Transverse colon (tissue), 4 donors: ENCODE measurements at places on chromosomes 2 and 18. TPM values are rescaled to one million over a fixed set of nuclear protein-coding genes. Genes with fewer than 3 reads are reported as not detected.
A peak's percentile ranks its signal among the peaks of the same experiment; 100 is the strongest.

ADI1 gene
- 91.3 TPM for total RNA-seq

SERPINB2 gene
- total RNA-seq = 48.3 TPM

MDH1B gene
- total RNA-seq = 0.55 TPM

CFC1B gene
- total RNA-seq = not detected

FABP1 gene
- total RNA-seq = 1,233 TPM

CNDP2 gene
- 150 TPM for total RNA-seq

ABCG5 gene
- total RNA-seq = not detected

ABI2 gene
- 11.2 TPM for total RNA-seq

TRIM43 gene
- total RNA-seq = not detected

SCN7A gene
- 20.7 TPM for total RNA-seq

DNA sequence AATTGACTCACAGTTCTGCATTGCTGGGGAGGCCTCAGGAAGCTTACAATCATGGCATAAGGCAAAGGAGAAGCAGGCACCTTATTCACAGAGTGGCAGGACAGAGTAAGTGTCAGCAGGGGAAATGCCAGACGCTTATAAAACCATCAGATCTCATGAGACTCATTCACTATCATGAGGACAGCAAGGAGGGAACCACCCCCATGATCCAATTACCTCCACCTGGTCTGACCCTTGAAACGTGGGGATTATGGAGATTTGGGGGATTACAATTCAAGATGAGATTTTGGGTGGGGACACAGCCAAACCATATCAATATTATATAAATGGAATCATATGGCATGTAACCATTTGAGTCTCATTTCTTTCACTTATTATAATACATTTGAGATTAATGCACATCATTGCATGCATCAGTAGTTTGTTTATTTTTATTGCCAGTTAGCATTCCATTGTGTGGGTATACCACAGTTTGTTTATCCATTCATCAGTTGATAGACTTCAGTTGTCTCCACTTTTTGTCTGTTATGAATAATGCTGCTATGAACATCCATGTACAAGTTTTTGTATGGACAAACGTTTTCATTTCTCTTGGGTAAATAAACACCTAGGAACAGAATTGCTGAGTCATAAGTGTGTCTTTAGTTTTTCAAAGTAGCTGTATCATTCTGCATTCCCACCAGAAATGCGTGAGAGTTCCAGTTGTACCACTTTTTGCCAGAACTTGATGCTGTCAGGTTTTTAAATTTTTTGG, 5.8 kb upstream of the SRBD1 start:
- no peak for DNase-seq

- DNase-seq = peak; percentile 49
Observed at GRCh38 chr2:98730707-98731040, 258 bp downstream of the MGAT4A start.

DNA sequence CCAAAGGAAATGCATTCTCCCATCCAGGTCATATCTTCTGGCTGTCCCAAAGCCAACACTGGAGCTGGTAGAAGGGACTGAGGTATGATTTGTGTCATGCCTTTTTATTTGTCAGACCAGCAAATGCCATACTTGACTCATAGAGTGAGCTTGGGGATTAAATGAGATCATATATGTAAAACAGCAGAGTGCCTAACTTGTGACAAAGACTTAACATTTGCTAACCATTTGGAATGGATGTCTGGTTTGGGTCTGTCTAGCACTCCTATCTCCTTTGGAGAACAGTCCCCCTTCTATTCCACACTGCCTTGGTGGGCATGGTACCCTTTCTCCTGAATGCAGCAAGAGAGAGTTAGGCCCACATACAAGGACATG, 128.5 kb upstream of the LGALSL start:
- no peak for DNase-seq

- DNase-seq = no peak
Observed at GRCh38 chr2:54423213-54423612, 32.9 kb upstream of the SPTBN1 start.

DNA sequence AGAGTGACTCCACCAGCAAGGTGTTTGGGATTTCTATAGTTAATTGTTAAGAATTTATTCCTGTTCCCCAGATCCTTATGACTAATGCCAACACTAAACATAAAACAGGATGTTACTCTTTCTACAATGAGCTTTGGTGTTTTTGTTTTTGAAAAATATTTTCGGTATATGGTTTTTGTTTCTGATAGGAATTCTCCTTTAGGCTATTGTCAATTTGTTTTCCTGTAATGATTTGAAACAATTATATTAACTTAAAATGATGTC, 182.6 kb downstream of the AGAP1 start:
- no peak for DNase-seq

DNA sequence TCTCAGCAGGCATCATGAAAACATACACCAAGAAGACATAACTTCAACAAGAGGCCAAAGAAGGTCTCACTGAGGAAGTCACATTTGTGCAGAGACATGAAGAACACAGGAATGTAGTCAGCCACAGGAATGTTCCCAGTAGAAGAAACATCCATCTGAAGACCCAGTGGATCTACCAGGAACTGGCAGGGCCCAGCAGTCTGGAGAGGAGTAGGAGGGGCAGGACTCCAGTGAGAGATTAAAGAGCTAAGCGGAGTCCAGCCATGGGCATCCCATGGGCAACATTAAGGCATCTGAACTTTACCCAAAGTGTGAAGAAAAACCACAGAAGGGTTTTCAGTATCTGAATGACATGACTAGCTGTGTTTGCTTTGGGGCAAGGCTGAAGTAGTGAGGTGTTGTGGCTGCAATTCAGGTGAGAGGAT, 103.1 kb downstream of the UPP2 start:
- DNase-seq = no peak

DNA sequence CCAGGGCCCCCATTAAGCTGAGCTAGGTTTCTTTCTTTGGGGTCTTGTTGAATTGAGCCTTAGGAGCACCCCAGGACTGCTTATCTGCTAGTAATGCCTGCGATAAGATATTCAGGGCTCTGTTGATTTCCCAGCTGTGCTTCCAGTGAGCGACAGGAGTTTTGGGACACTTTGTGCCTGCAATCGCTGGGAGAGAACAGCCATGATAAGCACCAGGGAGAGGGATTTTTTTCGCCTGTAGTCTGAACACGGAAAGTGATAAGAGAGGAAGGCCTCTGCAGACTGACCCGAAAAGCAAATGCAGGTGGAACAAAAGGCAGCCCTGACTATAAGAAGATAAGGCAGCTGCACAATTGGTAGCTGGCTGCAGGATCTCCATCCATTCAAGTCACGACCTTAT, 244.3 kb downstream of the CNTNAP5 start:
- no peak for DNase-seq

- DNase-seq = no peak
Observed at GRCh38 chr2:196711625-196712024, 72.1 kb downstream of the CCDC150 start.

GRCh38 chr2:225041851-225042799, at the start of gene DOCK10:
Gene DOCK10, minus strand, starts transcription at chr2:225042468. Its CDS starts 94 bp downstream, at chr2:225042374.
- peak; percentile 24 for DNase-seq

- no peak for DNase-seq
Observed at GRCh38 chr2:142075826-142076225, 55.0 kb downstream of the LRP1B start.

DNA sequence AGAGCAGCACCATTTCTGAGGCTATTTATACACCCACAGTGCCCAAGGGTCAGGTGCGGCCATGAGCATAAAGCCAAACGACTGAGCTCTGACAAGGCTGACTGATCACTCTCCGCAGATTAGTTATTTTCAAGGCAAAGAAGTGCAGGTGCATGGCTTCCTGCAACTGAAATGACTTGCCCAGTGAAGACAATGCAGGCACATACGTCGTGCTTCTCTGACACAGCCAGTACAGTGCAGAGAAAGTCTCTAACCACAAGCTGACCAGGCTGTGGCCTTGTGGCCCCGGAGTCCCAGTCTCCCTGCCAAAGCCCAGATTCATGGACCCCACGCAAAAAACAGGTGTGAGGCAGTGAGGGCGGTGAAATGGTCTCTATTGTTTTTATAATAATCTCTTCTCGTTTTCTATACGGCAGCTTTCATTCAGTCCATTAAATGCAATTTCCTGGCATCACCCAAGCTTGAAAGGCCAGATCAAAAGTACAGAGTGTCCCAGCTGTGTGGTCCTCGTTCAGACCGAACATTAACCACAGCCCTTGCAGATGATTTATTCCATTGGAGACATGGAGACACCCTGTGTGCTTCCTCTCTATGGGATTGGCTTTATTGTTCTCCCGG, 447.0 kb upstream of the ID2 start:
- DNase-seq = no peak

- no peak for DNase-seq
Observed at GRCh38 chr18:32173654-32174053, 16.2 kb upstream of the MEP1B start.

DNA sequence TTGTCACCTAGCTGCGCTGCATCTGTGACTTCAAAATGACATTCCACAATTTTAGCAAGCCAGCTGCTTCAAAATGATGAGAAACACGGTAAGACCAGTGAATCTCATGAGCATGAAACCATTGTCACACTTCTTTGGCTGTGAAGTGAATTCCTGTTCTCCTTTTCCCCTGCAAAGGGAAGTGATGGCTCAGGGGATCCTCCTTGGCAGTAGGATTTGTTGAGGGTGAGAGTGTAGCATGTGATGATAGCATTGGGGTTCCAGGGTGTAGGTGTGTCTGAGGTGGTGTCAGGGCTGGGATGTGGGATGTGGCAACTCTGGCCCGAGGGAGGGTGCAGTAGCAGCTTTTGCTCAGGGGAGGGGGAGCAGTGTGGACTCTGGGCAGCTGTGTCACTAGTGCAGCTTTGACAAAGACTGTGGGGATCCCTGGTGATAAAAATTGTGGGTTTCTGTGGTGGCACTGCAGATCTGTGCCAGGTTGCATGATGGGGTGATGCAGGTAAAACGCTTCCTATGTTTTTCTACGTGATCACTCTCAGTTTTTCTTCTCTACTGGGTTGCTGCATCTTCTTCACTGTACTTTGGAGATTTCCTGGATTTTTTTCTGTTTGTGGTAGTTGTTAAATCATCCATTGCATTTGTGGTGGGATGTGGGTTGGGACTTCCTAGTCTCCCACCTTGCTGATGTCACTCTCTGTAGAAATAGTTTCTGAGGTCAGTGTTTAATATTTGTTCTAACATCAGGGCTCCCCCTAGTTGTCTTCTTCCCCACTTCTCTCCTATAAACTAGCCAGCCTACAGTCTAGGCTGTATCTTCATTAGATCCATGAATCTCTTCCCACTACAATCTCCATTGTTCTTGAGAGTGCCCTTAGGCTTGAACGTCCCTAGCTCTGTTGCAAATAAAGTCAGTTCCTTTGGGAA, 107.0 kb downstream of the ACTR3 start:
- DNase-seq = no peak

DNA sequence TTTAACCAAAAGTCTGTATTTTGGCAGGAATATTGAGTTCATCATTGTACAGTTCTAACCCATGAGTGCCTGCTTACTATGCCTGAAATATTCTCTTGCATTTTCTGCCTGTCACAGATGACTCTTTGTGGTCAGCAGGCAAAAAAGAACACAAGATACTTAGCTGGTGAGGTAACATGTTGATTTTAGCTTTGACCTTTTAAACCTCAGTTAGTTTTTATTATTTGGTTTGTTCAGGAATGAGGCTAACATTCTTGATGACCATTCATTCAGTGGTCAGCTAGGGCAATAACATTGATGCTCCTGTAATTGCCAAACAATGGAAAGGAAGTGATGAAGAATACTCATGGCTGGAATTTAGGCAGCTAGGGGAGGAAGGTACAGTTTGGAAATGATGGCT, 491.2 kb downstream of the PIK3C3 start:
- no peak for DNase-seq

DNA sequence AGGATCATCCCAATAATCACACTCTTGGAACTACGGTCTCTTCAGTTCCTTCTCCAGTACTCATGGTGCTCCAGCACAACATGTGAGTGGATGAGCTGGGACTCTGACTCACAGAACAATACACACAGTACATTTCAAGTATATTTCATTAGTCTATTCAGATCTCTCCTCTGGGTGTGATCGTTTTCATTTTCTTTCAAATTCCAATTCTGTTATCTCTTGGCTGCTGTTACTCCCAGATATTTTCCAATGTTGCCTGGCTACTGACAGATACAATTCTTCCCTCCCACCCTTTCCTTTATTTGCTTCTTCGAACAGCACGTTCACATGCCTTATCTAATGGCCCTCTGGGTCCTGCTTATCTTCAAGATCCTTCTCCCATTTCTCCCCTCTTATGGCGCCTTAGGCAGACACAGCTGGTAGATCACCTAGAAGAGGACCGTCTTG, 216.0 kb downstream of the ACKR3 start:
- DNase-seq = no peak

DNA sequence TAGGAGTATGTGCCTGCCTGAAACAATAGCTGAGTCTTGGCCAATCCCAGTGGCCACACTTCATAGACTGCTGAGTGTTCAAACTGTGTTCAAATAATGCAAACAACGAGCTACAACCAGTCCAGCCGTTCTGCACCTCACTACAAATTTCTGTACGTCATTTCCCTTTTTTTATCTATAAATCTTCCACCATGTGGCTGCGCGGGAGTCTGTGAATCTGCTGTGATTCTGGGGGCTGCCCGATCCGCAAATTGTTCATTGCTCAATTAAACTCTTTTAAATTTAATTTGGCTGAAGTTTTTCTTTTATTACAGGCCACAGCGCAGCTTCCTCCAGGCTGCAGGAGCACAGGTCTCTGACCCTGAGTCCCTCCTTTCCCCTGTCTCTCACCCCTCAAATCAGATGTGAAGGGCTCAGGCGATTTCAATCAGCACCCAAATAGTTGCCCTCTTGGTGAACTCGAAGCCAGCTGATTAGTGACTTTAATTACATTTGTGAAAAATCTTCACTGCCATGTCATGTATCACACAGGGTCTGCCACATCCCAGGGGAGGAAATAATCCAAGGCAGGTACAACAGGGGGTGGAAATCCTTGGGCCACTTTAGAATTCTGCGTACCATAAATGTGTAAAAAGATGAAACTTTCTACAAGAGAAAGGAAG, 145.6 kb downstream of the NDUFA10 start:
- no peak for DNase-seq
